Activated T-cell treated with anti-CD3 and anti-CD28 coated beads for 24 hours (primary cell): ENCODE measurements at places on chromosomes 5 and 9.
A peak's percentile ranks its signal among the peaks of the same experiment; 100 is the strongest.

GRCh38 chr5:103973669-103974068 is 411.1 kb upstream of the NUDT12 start:
- no peak for DNase-seq

GRCh38 chr5:76755779-76756637 is 40.1 kb downstream of the F2R start:
- DNase-seq = no peak

GRCh38 chr5:159017786-159018185 is 81.9 kb downstream of the EBF1 start:
- DNase-seq = no peak

- DNase-seq = no peak
Observed at GRCh38 chr9:131487001-131487400, 15.7 kb upstream of the POMT1 start.

GRCh38 chr5:1792842-1793266 is 6.8 kb downstream of the MRPL36 start:
- peak; percentile 70 for DNase-seq

DNA sequence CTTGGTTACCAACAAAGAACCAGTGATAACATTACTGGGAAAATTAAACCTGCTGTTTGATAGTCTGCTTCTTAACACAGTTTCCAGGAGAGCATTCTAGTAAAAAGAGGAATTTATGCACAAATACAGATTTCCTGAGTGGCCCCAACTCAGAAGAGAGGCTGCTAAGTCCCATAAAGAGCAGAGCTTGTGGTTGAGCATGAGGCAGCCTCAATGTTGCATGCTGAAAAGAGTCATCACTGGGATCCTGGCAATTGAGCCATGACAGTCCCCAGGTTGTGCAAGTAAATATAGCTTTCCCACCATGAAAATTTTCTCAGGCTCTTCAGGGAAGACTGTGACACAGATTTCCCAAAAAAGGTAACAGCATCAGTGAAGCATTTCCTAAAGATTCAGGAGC is 47.5 kb upstream of the ADRB2 start:
- no peak for DNase-seq

DNA sequence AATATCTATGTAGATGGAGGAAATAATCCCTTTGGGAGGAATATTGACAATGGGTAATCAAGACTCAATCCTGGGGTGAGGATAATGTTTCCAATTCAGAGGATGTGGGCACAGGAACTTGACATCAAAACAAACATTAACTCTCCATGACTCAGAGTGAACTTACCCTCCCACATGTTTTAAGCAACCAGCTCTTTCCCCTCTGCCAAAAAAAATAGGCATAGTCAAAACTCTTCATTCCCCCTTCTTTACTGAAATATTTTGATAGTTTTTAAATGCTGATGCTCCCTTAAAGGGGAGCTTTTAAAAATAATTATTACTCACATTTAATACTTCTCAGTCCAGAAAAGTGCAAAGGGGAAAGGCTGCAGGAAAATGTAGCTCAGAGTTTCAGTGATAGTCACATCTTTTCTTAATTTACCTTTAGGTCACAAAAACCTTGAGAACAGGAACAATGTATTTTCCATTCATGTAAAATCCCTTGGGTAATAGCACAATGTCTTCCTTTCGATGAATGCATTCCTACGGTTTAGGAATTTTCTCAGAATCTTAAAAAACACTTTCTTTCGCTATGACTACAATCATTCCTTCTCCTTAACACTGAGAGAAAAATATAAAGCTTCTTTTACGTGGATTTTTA is 298.4 kb upstream of the GRAMD2B start:
- no peak for DNase-seq

DNA sequence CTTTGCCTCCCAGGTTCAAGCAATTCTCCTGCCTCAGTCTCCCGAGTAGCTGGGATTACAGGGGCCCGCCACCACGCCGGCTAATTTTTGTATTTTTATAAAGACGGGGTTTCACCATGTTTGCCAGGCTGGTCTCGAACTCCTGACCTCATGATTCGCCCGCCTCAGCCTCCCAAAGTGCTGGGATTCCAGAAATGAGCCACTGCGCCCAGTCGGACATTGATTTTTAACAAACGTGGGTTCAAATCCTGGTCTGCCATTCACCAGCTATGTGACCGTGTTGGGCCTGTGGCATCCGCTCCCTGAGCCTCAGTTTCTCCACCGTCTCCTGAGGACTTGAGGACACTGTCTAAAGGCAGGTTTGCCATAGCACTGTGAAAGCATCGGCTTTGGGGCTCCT is 41.8 kb upstream of the NEK6 start:
- no peak for DNase-seq

DNA sequence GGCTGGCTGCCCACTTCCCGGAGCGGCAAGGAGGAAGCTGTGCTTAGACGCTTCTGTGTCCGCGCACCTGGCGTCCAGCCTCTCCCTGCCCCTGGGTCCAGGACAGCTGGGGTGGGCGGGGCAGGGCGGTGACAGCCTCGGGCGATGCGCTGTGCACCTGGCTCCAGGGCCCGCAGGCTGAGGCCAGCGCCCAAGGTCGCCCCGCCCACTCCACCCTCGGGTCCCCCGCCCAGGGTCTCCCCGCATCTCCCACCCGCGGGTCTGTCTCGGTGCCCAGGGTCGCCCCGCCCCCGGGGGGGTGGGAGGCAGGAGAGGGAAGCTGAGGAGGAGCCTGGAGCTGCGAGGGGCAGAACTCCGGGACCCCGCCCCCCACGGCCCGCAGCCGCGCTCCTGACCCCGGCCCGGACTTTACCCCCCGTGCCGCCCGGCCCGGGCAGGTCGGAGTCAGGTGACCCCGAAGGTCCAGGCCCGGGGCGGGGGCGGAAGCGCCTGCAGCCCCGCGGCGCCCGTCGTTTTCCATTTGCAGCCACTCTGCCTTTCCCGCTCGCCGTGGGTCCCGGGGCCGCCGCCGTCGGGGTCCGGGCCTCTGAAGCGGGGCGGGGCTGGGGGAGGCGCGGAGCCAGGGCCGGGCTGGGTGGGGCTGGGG is at the start of gene ENTPD8:
ENTPD8 (minus strand) TSS at position 69 of the 646 bp plus-strand sequence. CDS start 3,072 bp downstream, outside the sequence.
- no peak for DNase-seq

- DNase-seq = no peak
Observed at GRCh38 chr5:125149110-125149509, 402.7 kb upstream of the ZNF608 start.

GRCh38 chr9:20319641-20320337 is 302.5 kb downstream of the MLLT3 start:
- DNase-seq = peak; percentile 10

DNA sequence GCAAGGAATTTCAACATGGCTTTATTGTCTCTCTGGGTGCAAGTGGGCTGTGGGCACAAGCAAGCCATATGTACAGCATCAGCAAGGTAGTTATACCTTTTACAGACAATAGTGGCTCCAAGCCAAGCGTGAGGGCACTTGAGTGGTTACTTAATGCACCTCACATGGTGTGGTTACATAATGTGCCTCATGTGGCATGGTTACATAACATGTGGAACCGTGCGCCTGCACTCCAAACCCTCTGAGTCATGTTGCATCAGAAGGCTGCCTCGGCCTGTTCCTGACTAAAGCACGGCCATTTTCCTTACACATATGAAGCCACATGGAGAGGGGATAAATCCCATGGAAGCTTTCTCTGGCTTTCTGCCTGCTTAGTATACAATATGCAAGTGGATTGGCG is 150.9 kb downstream of the OSTF1 start:
- no peak for DNase-seq

DNA sequence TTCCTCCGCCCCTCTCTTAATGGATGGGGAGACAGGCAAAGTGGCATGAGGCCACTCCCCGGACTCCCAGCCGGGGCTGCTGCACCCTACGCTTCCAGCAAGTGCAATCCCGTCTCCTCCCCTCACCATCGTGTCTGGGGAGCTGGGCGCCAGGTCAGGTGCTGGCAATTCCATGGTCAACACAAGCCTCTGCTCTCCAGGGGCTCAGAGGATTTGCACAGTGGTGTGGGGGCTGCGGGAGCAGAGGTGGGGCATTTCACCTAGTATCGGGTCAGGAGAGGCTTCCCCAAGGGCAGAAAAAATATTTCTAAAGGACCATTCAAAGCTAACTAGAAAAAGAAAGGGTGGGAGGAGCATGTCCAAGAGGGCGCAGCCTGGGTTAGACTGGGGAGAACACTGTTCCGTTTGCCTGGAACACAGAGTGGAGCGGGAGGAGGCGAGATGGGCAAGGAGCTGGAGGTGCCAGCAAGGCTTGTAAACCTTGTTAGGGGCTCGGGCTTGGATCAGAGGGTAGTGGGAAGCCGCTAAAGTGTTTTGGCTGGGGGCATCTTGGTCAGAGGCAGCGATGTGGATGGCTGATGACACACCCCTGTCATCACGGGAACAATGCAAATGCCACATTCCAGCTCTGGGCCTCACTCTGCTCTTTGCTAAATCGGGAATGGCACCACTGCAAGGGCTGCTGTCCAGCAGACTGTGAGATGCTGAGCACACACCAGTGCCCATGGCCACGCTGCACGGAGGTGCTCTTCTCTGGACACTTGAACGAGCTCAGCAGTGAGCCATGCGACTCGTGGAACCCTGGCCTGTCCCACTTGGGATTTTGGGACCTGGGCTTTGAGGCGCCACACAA is 191.7 kb downstream of the CDK5RAP2 start:
- no peak for DNase-seq

- DNase-seq = no peak
Observed at GRCh38 chr9:11821306-11821975, 871.7 kb upstream of the TYRP1 start.

GRCh38 chr5:33891788-33892619 is at the start of gene ADAMTS12:
Gene ADAMTS12 (minus strand): TSS chr5:33891990. CDS start chr5:33891856, 134 bp downstream.
- DNase-seq = no peak

DNA sequence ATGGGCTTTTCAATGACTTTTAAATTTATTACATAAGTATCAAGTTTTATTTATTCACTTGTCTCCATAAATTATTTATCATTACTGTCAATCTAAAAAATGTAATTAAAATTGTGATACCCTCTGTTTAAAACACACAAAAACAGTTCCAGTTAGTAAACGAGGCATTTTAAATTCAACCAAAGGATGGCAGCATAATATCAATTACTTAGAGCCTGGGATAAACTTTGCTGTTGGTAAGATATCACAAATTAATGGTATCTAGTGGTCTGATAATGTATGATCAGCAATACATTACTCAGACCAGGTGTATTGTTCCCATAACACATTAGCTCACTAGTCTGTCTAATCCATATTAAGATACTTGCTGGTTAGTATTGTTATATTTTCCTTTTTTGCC is 9.6 kb upstream of the IFNE start:
- no peak for DNase-seq

GRCh38 chr9:126404459-126404858 is 77.8 kb downstream of the MVB12B start:
- no peak for DNase-seq

- no peak for DNase-seq
Observed at GRCh38 chr9:38634315-38634714, 13.9 kb upstream of the ANKRD18A start.

- no peak for DNase-seq
Observed at GRCh38 chr5:55187370-55187769, 14.4 kb upstream of the CDC20B start.

GRCh38 chr9:94472806-94473360 is 82.0 kb upstream of the PCAT7 start:
- no peak for DNase-seq

GRCh38 chr5:111225926-111226325 is 1.7 kb downstream of the CAMK4 start:
- DNase-seq = no peak

- peak; percentile 55 for DNase-seq
Observed at GRCh38 chr9:130701059-130702022, 7.8 kb downstream of the EXOSC2 start.

- DNase-seq = no peak
Observed at GRCh38 chr9:95449016-95449415, 67.8 kb downstream of the PTCH1 start.

DNA sequence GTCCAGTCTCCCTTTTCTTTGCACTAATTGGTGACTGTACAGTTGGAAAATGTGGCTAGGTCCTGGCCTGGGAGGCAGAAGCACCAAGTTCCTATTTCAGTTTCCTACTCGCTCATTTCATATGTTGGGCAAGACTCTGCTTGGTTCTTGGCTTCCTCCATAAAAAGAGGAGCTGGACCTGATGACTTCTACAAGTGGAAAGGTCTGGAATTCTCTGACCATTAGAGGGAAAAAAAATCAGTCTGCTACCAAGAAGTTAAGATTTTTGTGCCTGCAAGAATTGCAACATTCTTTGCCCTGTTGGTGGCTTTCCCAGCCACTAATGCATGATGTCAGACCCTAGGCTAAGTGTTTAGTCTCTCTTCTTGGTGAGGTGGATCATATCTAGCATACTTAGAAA is 91.5 kb downstream of the WDR41 start:
- no peak for DNase-seq

GRCh38 chr9:7172154-7173115 is 414.7 kb downstream of the KDM4C start:
- DNase-seq = no peak
